ENCODE measurements at places on chromosomes 4 and X.

- no peak for DNase-seq
Observed at GRCh38 chr4:16334601-16335000, 108.3 kb upstream of the TAPT1 start.

- no peak for DNase-seq
Observed at GRCh38 chr4:139658185-139658584, 7.4 kb upstream of the MGST2 start.

- DNase-seq = peak; percentile 61
Observed at GRCh38 chr4:20251031-20251795, 492 bp upstream of the SLIT2 start.

DNA sequence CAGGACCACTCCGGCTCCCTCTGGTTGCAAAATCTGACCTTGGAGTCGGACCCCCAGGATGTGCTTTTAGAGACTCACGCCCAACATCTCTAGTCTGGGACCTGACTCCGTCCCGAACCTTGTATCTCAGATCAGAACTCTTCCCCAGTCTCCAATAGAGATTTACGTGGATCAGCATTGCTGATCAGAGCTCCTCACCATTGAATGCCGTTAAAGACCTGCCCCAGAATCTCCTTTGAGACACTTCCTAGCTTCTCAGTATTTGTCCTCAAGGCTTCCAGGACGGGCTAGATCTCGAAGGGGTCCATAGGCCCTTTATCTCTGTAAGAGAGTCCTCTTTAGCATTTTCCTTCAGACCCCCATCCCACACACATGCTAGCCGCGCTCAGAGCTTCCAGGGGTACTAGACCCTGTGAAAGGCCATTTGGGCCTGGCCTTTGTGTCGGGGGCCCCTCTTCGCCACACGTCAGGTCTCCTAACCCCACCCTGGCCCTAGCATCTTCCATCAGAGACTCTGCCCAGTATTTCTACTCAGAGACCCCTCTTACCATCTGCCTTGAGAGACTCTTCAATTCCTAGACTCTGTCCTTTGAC is 662 bp downstream of the UBA1 start:
- DNase-seq = no peak

DNA sequence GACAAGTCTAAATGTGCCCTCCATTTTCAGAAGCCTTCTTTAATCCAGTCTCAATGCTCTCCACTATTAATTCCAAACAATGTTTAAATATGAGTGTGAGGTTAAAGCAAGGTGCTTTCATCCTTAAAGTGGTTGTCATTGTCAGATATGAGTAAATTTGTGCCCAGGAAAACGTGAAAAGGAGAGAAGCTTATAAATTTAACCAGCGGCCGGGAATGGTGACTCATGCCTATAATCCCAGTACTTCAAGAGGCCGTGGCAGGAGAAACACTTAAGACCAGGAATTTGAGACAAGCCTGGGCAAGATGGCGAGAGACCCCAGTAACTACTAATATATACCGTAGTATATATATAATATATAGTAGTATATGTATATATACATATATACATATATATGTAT is 270.0 kb downstream of the ARHGAP24 start:
- no peak for DNase-seq

DNA sequence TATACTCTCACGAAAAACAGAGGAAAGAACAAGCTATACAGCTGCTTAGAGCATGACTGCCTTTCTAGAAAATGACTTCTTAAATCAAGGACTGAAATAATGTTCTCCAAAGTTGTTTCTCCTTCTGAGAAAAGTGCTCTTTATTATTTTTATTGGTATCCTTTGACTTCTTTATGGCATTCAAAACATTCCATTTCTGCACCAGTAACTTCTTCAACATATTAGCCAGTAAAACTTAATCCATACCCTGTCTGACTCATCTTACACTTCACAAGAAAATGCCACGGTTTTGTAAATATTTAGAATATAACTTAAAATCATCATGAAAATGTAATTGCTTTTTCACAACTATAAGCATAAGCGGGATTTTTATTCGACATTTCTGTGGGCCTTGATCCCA is 180.4 kb downstream of the NR3C2 start:
- DNase-seq = no peak

- DNase-seq = no peak
Observed at GRCh38 chr4:113312529-113312928, 263.1 kb downstream of the ANK2 start.

DNA sequence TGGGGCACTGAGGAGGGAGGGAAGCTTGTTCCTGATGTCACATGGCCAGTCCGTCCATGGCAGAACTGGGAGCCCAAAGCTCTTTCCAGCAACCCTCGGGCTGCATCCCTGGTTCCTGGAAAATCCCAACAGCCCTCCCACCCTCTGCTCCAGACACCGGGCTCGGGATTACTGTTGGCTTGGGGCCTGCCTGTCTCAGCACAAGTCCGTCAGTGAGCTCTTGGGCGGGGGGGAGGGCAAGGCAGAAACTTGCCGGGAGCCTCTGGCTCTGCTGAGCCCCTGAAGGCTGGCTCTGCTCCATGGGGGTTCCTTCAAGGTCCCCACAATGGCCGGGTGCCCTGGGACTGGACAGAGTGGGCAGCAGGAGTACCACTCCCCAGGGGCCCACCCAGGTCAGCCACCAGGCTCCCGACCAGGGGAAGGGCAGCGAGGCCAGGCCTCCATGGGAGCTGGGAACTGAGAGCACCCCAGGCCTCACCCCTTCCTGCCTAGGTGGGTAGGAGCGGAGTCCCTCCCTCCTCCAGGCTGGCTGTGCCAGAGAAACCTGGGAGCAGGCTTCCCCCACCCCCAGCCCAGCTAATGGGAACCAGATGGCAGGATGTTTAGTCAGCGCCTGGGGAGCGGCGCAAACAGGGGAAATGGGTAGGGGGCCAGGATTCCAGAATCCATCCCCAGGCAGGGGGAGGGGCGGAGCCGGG is 6.4 kb upstream of the HAUS7 start:
- DNase-seq = peak; percentile 39

DNA sequence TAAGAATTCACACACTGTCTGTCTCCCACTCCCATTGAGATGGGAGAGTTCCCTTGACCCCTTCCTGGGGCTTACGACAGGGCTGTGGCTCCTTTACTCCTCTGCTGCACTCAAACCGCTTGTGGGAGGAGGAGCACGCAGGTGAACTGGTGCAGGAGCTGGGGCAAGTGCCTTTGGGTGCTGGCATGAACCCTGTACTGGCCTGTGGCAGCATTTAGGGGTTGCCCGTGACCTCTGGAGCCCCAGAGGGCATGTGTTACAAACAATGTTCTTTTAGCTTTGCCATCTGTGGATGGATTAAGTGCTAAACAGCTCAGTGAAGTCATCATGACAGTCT is 21.8 kb upstream of the FTHL17 start:
- DNase-seq = no peak

DNA sequence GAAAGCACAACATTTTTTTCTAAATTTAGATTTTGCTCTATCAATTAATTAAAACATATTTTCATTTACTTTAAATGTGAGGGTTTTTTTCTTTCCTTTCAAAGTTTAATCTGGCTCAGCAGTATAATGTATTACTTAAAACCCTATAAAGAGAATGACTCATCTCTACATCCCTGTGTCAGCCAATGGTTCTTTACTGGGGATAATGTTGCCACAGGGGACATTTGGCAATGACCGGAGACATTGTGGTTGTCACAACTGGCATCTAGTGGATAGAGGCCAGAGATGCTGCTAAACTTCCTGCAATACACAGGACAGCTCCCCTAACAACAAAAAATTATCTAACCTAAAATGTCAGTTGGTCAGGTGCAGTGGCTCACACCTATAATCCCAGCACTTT is 53.8 kb downstream of the SYNPO2 start:
- DNase-seq = no peak

GRCh38 chr4:150949943-150950342 is 65.1 kb downstream of the LRBA start:
- no peak for DNase-seq

- no peak for DNase-seq
Observed at GRCh38 chrX:20128670-20129069, 12.0 kb upstream of the MAP7D2 start.

- no peak for DNase-seq
Observed at GRCh38 chr4:41510179-41510578, 27.8 kb upstream of the LIMCH1 start.

- no peak for DNase-seq
Observed at GRCh38 chrX:47840111-47840510, 3.4 kb downstream of the ZNF81 start.

GRCh38 chrX:37380256-37380655 is 31.1 kb downstream of the PRRG1 start:
- no peak for DNase-seq

DNA sequence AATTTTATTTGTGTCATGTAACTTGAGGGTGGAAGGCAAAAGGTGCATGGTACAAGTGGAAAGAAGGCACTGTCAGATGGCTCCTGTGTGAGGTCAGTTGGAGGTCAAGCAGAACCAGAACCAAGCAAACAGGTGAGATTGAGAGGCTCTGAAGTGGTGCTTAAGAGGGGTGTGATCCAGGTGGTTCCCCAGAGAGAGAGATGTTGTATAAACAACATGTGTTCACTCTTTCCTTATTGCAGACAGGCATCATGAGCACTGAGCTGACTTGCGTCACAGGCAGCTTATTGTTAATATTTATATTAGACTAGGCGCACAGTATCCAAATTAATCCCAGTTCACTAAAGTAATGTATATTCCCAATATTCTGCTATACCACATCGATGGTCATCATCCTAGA is 56.8 kb downstream of the CXCL13 start:
- DNase-seq = peak; percentile 26

- no peak for DNase-seq
Observed at GRCh38 chr4:145843148-145843547, 95.5 kb downstream of the ZNF827 start.

DNA sequence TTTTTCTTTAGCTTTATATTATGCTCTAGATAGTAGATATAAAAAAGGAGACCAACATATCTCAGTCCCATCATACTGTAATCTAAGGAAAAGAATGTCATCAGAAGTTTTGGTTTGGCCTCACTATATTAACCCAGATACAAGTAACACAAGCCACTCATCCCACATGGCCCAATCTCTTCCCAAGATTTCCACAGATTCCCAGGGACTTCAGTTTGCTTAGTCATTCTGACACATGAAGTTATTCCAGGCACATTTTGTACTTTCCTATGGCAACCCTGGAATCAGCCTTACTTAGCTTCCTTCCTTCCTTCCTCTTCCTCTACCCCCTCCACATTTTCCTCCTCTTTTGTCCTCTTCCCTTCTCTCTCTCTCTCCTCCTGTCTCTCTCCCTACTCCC is 21.7 kb upstream of the DCLK2 start:
- no peak for DNase-seq

GRCh38 chr4:6641164-6641970 is 882 bp downstream of the MRFAP1 start:
- DNase-seq = no peak

DNA sequence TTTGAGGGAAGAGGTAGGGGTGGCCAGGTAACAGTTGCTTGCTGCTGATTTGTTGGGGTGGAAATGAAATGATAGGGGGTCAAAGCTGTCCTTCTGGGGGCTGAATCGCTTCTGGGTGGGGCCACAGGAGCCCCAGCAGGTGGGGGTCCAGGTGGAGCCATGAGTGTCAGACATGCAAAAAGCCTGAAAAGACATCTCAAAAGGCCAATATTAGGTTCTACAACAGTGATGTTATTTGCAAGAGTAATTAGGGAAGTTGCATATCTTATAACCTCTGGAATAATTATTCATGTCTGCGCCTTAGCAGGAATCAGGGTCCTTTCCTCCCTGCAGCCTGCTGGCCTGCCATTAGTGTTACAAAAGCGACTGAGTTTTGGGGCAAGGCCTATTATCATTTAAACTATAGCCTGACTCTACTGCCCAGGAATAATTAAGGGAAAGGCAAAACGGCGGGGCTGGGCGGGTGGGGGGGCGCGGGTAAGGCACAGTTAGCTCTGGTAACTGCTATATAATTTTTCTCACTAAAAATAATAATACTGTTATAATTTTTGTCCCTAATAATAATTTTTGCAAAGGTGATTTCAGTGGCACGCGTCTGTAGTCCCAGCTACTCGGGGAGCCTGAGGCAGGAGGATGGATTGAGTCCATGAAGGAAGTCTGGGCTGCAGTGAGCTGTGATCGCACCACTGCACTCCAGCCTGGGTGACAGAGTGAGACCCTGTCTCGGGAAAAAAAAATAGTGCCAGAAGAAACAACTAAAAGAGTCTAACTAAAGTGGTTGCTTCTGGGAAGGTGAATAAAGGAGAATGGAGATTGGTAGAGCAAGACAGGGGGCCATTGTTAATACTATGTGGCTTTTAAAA is 145.7 kb downstream of the MAGEB17 start:
- DNase-seq = no peak

- no peak for DNase-seq
Observed at GRCh38 chr4:90127223-90127705, at the start of gene CCSER1. Gene CCSER1, plus strand, starts transcription at chr4:90127394.

DNA sequence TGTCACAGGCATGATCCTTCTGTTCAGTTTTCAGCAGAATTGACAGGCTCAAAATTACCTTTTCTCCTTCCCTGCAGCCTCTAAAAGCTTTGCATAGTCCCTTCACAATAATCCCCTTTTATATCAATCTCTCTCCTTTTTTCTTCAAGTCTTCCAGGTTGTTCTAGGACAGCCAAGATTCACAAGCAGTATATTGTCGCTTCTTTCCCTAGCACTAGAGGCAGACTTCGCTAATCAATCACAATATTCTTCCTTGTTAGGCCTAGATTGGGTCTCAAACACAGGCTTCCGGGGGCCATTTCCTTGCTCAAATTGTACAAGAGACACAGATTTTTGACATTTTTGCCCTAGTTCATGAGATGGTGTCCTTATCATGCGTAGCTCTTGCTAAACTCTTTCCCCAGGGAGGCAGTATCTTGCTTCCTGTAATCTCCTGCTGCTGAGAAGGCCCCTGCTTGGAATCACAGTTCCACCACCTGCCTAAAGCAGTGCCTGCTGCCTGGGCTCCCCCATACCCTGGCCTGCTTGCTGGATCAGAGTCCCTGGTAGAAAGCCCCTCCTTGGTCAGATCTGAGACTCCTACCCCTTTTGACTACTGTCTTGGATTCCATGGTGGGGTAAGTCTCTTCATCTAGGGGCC is 57.3 kb downstream of the DMP1 start:
- no peak for DNase-seq

All from NCI-H2171 treated with DMSO at 0.1 percent for 48 hours (cell line).